ENCODE measurements at places on chromosomes 16 and 17.
A peak's percentile ranks its signal among the peaks of the same experiment; 100 is the strongest.

DNA sequence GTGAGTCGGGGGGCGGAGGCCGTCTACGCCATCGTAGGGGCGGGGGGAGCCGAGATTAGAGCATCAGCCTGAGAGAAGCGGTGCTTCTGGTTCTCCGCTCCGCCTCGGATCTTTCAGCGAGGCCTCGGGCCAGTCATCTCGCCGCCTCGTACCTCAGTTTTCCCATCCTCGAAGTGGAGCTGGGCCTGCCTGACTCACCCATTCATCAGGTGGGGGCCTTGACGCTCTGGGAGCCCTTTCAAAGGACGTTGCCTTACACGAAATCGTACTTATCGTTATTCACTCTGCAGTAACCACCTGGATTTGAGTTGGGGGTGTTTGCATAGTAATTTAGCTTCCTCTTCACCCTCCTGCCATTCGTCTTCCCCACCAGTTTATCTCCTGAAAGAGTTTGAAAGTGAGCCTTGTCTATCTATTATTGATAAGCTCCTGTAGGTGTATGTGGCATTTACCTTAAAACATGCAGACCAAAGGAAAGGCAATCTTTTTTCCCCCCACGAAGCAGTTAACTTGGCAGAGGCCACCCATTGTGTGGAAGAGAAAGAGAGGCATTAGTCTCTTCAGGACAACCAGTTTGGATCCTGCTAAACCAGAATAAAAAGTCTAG, 674 bp downstream of the TAF15 start:
- DNase-seq, result no peak

- no peak for DNase-seq
These were observed 16.7 kb upstream of the BLMH start for GRCh38 chr17:30308406-30308805.

DNA sequence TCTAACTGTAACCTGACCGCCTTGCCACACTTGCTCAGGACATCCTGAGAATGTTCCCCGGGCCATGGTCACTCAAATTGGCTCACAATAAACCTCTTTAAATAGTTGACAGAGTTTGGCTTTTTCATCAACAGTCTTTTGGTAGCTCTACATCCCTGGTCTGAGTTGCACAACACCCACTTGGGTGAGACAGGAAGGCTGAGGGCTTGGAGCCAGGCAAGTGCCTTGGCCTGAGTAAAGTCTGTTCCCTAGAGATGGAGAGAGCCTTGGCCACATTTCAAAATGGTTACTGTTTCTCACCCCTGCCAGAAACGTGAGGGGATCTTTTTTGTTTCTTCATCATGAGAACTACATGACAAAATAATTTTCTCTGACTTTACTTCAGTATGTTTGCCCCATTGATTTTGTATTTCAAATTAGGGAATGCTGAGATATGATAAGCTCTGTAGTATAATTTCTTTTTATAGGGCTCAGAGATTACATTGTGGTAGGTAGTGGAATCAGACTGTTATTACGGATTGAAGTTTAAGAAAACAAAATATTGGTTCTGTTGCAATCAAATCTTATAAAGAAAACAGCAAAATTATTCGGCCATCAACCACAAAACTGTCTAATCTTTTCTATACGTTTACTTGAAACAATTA, 53.9 kb upstream of the NETO2 start:
- peak; percentile 13 for DNase-seq

DNA sequence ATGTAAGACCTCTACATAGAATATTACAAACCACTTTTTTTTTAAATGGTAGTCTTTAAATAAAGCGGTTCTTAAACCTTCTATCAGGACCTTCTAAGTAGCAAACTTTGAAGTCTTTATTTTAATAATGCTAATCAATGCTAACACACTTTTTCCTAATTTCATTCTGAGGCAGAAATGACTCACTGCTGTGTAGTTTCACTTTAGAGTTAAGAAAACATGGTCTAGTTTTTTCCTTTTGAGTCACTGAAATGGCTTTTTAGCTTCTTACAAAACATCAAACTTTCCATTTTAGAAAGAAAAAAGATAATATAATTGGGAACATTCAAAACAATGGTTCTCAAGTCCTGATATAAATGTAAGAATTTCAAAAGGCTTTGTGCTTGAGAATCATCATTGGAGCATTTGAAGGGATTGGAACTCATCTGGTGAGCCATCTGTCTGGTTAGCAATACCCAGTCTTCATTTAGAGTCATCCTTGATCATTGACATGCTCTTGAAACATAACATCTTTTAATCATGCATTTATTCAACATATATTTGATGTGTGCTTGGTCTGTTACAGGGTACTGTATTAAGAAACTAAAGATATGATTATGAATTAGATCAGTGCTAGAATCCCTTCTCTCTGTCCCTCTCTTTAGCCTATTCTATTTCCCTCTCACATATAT, 258.3 kb upstream of the MON1B start:
- no peak for DNase-seq

DNA sequence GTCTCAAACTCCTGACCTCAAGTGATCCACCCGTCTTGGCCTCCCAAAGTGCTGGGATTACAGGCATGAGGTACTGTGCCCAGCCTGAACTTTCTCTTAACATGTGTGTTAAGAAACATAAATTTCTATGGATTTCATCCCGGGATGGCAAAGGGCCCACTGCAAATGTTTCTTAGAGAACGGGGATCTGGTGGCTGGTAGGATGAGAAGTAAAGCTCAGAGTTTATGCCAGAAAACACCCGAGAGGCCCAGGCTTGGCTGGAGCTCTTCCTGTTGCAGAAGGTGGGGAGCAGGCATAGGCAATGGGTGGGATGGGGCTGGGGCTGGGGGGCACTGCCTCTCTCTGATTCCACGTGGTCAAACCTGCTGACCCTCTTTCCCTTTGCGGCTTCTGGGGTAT, 5.6 kb upstream of the CARHSP1 start:
- no peak for DNase-seq

- peak; percentile 69 for DNase-seq
These were observed 7.3 kb downstream of the FMNL1 start for GRCh38 chr17:45228763-45229539.

GRCh38 chr16:53094013-53094630, 39.3 kb downstream of the CHD9 start:
- no peak for DNase-seq

GRCh38 chr16:69589434-69590269, 23.9 kb downstream of the NFAT5 start:
- no peak for DNase-seq

GRCh38 chr16:29656688-29657523, 6.1 kb upstream of the SPN start:
- DNase-seq, result no peak

DNA sequence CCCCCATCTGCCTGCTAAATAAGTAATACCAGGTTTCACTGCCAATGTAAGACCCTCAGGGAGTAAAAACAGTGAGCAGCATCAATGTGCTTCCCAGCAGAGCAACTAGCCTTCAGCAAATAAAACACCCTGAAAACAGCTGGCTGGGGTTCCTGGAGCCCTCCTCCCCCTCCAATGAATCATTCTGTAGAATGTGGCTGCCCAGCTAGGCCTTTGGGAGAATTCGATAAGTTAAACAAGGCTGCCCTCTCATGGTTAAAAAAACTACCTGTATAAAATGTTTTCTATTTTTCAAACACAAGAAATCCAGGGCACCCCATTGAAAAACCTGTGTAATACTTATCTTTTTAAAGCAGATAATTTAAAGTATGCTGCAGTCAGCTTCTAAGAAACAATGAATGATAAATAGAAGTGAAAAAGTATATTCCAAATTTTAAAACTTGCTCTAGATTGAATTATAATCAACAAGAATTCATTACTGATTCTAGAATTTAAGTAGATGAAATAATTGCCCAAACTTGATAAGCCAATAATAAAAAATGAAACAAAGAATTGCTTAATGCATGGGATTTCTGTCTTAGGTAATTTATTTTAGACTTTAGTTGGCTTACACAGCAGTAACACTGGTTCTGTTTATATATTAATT, 9.4 kb upstream of the TOM1L1 start:
- peak; percentile 80 for DNase-seq

GRCh38 chr17:7888184-7888920, at the start of gene CHD3:
TSS of gene CHD3 (plus strand) at chr17:7888789. CDS start at chr17:7889001, 212 bp downstream.
- no peak for DNase-seq

DNA sequence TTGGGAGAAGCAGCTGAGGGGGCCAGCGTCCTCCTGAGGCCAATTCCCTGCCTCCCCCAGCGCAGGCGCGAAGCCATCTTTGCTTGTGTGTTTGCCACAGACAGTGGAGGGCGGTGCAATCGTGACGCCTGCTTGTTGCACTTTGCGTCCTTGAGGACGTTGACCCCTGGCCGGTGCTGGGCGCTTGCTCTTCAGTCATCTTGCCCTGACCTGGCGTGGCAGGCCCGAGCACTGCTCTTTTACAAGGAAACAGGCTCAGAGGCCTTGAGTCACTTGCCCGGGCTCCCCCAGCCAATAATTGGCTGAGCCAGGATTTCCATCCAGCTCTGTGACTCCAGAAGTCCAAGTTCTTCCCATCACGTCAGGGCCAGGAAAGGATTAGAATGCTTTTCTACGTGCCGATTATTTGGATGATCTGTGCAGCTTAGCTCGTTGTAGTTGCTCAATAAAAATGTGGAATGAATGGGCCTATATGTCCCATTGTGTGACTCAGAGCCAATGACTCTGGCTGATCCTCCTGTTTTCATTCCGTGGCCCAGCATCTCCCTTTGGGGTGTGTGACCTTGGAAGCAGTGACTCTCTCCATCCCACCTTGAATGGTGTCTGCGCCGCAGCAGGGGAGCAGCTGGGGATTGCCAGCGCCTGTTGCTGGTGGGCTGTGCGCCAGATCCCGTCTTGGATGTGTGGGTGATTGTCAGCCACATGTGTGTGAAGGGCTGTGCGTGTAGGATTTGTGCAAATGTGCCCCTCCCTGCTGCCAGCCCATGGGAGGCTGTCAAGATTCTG, 214.1 kb downstream of the SEC14L1 start:
- peak; percentile 75 for DNase-seq

GRCh38 chr17:75876938-75877751, 1.2 kb downstream of the TRIM47 start:
- DNase-seq, result peak; percentile 98

- DNase-seq, result peak; percentile 71
These were observed 596 bp downstream of the UNKL start for GRCh38 chr16:1413684-1414531.

GRCh38 chr17:34584805-34585416, 5.5 kb downstream of the TMEM132E start:
- DNase-seq, result no peak

GRCh38 chr17:7262192-7262934, at the start of gene CLDN7:
TSS of gene CLDN7 (minus strand) at chr17:7262478. CDS start at chr17:7262043, 435 bp downstream.
- no peak for DNase-seq

GRCh38 chr16:23160574-23160973, 11.3 kb upstream of the USP31 start:
- DNase-seq, result no peak

DNA sequence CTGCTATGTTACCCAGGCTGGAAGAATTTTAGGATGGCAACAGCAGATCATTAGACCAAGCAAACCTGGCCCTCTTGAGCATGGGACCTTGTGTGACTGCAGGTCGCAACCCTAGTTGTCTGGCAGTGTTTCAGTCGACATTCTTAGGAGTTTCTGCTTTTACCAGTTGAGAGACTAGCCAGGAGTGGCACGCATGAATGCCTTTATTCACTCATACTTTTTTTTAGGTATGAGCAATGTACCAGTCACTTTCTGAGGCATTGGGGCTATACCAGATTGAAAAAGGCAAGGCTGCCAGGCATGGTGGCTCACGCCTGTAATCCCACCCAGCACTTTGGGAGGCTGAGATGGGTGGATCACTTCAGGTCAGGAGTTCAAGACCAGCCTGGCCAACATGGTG, 28.2 kb upstream of the HAS3 start:
- DNase-seq, result no peak

- DNase-seq, result no peak
These were observed 109.1 kb downstream of the GAS7 start for GRCh38 chr17:10089196-10089804.
